ENCODE measurements at places on chromosomes 2 and 18.

DNA sequence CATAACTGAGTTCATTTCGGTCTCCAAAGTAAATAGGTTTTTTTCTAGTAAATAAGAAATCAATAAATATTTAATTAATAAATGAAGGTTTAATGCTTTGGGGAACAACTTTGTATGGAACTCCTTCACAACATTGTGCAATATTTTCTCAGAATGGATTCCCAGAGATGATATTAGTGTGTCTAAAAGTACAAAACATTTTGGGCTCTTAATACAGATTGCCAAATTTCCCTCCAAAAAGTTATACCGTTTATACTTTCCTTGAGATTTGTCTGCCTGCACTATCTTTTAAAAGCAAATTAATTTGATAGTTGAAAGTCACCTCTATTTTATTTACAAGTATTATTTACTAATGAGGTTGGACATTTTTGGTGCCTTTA lies 151.8 kb downstream of the FAM161A start:
- no peak for DNase-seq

DNA sequence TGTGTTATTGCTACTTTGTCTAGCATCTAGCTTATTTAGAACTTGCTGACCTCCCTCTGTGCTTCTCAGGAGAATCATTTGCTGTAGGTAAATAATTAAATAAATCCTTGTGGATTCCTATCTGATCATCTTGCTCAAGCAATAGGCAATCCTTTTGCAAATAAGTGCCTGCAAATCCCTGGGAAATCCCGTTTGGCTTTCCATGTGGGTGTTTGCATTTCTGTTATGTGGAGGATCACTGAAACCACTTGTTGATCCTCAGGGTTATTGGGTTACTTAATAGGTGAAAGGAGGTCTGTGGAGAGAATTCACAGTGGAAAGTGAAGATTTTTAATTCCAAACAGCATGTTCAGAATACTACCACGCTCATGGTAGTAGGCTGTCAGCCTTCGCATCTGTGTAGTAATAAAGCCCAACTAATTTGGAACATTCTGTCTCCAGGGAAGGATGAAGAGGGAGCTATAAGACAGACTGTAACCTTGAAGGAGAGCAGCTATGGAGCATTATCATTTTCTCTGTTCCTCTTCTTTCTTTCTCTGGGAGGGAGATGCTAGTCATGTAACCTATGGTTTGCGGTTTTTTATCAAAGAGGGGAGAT lies 72.5 kb downstream of the GULP1 start:
- no peak for DNase-seq

- no peak for DNase-seq
Observed at GRCh38 chr2:133345638-133346037, 222.6 kb downstream of the NCKAP5 start.

DNA sequence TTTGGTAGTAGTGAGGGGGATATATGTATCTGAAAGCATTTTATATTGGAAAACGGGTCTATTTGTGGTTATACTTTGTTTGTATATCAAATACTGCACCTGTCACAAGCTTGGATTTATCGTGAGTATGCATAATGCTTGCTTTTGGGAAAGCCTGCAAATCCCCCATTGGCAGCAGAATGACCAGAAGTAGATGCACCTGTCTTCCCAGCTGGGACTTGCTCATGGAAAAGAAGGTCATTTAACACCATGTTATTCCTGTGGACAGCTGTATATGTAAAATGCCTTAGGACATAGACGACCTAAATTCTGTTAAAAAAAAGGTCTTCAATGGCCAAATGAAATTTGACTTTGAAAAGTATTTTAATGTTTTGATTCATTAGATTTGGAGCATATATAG lies 599.4 kb downstream of the XIRP2 start:
- no peak for DNase-seq

DNA sequence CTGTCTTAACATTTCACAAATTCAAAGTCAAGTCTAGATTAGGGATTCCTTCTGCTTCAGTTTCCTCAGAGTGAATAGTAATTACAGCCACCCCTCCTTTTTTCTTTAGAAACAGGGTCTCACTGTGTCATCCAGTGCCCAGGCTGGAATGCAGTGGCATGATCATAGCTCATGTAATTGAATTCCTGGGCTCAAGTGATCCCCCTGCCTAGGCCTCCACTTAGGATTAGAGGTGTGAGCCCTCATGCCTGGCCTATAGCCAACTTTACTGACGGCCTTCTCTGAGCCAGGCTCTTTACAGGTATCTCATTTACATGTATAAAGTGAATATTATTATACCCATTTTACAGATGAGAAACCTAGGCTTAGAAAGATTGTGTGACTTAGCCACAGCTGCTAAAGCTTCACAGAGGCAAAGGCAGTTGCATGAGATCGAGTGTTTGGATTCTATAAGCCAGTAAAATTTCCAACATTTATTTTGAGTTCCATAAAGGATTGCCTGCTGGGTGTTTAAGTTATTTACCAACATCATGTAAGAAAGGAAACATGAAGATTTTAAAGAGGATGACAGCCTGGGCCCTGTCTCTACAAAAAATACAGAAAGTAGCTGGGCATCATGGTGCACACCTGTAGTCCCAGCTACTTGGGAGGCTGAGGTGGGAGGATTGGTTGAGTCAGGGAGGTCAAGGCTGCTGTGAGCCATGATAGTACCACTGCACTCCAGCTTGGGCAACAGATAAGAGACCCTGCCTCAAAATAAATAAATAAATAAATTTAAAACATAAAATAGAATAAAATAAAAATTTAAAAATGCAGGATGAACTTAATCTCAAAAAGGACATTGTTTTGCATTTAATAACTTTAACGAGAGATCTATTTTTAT lies 1.8 kb downstream of the ENOSF1 start:
- DNase-seq, result no peak

- DNase-seq, result peak; percentile 41
Observed at GRCh38 chr2:15042801-15043217, 410.3 kb downstream of the LRATD1 start.

DNA sequence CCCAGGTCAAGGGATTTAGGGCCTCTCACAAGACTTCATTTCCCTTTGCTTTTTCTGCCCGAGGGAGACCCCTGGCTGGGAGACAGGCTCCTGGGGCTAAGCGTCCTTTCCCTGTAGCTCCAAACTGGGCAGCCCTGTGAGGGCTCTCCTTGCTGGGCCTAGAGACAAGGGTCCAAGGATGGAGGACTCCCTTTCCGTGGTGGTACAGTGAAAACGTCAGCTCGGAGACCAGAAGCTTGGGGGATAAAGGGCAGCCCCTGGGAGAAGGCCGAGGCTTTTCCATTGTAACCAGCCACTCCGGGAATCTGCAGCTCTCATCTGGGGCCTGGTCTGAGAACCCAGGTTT lies 2.3 kb downstream of the SIX2 start:
- no peak for DNase-seq

Data from epithelial cell of esophagus (primary cell).